ENCODE measurements at places on chromosomes 11 and 22.
A peak's percentile ranks its signal among the peaks of the same experiment; 100 is the strongest.

DNA sequence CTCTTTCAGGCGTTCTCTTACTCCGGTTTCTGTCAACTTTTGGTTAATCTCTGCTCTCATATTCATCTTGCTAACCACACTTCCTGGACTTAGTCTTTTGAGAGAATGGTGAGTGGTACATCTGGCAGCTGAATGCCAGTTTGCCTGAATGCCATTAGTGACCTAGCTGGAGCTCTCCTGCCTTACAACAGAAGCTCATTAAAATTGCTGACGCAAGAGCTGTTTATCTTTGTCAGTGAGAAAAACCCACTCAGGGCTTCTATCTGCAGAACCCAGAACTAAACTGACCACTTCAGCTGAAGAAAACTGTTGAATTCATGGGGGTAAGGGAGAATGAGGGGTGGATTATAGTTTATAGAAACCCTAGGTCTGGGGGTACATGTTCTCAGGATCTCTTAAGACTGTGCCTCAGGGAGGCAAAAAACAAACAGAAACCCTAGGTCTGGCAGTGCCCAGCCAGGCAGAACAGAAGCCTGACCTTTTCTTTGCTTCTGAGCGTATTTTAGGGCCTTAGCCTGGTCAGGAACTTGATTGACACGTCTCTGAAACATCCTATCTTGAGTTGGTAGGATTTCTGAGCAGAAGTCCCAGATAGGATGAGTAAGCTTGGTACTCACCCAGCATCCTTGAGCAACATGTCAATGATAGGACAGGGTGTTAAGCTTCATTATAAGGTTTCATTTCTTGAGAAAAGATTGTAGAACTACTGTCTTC is 52.8 kb upstream of the YWHAH start:
- no peak for DNase-seq

DNA sequence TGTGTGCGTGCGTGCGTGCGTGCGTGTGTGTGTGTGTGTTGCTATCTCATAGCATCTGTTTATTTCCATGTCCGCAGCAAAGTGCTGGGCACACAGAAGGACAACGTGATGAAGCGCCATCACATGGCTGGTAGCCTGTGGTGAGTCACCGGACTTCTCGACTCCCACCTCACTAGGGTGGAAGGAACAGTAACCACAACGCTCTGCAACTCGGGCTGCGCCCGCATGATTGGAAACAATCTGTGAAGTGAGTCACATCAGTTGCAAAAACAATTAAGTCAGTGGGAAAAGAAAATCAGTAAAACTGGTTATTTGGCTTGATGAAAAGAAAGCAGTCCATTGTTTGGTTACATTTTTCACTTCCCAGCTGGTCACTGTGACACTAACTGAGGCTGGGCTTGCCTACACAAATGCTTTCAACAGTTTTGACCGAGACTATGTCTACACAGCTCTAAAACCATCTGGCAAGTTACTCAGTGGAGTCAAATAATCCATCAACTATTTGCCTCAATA is 437.3 kb upstream of the CADM1 start:
- no peak for DNase-seq

GRCh38 chr11:69307871-69308431 is 14.0 kb downstream of the MYEOV start:
- DNase-seq, result no peak

- no peak for DNase-seq
Measured at GRCh38 chr11:92844197-92844596, 125.3 kb upstream of the MTNR1B start.

GRCh38 chr22:31393893-31394292 is 5.5 kb upstream of the DRG1 start:
- no peak for DNase-seq

GRCh38 chr22:21929253-21929652 is 23.4 kb downstream of the PPM1F start:
- no peak for DNase-seq

GRCh38 chr22:20438427-20438677 is 727 bp upstream of the SCARF2 start:
- no peak for DNase-seq

- DNase-seq, result no peak
Measured at GRCh38 chr11:41435531-41435930, 23.9 kb downstream of the LRRC4C start.

- no peak for DNase-seq
Measured at GRCh38 chr11:70210530-70210929, 7.4 kb downstream of the FADD start.

- DNase-seq, result no peak
Measured at GRCh38 chr22:29979777-29980321, 96.9 kb downstream of the MTMR3 start.

GRCh38 chr11:65375012-65375411 is 7.4 kb downstream of the SLC25A45 start:
- DNase-seq, result no peak

DNA sequence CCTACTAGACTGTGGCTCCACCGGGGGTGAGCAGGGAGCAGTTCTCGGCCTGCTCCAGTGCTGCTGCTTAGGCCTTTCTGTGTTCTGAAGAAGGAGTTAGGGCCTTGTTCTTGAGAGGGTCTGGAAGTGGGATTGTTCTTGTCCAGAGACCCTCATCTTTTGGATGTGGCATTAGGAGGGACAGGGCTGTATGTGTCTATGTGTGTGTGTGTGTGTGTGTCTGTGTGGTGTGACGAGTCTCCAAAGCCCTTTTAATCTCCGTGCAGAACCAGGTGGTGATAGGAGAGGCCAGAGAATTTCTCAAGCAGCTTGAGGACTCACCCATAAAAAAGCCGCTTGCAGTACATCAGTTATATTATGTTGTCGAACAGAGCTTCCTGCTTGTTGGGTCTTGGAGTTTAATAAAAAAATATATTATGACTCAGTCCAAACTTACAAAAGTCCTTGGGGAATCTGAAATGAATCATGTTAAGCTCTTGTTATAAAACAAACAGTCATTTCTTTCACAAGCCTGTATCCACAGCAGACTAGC is 196.5 kb downstream of the TENM4 start:
- DNase-seq, result no peak

DNA sequence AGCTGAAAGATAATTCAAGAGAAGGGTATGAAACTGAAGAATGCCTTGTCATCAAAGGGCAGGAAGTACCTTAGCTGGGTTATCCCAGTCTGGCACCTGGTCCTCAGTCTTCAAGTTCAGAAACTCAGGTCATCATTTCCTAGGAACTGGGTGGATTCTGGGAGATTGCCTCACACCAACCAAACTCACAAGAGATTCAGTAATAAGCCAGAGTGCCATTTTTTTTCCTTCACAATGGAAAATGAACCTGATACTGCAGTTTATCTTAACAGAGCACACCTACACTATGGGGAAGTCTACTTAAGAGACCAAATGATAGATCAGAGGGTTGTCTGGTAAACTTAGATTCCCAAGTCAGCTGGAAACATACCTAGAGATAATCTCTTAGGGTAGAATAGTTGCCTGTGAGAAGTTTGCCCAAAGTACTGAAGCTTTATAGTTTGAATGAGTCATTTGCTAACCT is 3.8 kb upstream of the BUD13 start:
- DNase-seq, result no peak

GRCh38 chr11:102268985-102269470 is 48.3 kb upstream of the BIRC3 start:
- no peak for DNase-seq

GRCh38 chr22:31239771-31240370 is 27.8 kb downstream of the LIMK2 start:
- no peak for DNase-seq

DNA sequence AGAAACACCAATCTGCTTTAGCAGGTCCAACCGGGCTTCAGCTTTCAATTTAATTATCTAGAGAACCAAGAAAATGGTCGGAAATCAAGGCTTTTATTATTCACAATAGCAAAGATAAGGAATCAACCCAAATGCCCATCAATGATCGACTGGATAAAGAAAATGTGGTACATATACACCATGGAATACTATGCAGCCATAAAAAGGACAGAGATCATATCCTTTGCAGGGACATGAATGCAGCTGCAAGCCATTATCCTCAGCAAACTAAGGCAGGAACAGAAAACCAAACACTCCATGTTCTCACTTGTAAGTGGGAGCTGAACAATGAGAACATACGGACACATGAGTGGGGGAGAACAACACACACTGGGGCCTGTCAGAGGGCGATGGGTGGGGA is 53.8 kb downstream of the ATG16L2 start:
- no peak for DNase-seq

DNA sequence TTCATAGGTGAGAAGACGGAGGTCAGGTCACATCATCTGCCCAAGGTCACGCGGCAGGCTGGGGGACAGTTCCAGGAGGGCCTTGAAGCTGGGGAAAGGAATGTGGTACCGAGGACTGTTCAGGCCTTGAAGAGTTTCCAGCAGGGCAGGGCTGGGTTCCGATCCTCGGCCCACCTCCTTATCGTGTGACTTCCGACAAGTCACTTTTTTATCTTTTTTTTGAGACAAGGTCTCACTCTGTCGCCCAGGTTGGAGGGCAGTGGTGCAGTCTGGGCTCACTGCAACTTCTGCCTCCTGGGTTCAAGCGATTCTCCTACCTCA is 623 bp downstream of the NDUFS8 start:
- no peak for DNase-seq

DNA sequence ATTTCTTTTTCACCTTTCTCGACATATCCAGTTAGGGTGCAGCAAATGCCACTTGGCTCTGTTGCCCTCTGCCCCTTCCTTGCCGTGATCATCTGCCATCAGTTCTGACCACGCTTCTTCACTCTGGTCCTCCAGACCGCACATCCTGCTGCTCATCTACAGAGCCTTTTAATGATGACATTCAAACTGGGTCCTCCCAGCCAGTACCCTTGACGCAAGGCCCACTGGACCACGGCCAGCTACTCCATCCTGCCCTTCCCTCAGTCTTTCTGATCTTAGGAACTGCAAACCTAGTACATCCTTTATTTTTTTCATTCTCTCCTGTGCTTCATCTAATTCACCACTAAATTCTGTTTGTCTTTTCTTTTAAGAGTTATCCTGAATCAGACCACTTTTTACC is 551.8 kb downstream of the NTM start:
- no peak for DNase-seq

- DNase-seq, result no peak
Measured at GRCh38 chr11:32032478-32032877, 58.4 kb upstream of the RCN1 start.

DNA sequence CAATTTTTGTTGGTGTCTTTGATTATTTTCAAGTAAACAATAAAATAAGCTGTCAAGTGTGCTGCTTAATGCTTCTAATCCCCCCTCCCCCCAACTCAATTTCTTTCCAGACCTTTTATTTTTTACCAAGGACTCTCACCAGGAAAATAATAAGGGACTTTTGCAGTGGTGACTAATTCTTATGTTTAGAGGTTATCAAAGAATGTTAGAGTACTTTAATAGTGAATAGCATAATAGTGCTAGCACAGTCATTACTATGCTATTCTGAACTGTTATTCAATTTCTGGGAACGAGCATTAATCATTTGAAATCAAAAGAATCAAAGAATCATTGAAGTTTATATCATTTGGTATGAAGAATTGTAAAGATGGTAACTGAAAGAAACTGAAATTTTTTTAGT is 251.4 kb downstream of the DDX10 start:
- DNase-seq, result peak; percentile 46

DNA sequence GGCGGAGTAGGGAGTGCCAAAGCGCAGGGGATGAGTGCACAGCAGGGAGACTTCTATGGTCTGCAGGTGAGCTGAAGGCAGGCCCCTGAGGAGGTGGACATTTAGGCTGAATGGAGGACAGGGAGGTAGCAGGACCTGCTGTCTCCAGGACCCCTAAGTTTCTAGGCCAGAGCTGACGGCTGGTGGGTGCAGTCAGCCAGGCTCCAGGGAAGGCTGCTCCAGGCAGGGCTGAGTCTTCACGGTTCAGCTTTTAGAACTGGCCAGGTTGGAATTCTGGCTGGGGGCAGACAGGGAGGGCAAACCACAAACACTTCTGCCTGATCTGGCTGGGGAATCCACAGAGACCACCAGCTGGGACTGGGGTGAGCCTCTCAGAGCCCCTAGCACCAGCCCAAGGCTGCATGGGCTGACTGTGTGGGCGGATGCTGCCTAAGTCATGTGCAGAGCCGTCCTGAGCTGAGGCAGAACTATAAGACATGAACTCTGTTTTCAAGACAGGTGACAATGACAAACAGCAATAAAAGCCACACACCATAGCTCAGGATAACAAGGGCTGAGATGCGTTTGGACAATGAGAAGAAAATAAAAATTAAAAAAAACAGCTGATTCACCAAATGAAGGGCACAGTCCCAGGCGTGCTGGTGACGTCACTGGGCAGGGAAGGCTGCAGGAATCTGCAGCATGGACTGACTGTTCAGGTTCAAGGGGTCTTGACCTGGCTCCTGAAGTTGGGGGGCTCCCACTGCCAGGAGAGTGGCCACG is 10.4 kb upstream of the MALAT1 start:
- DNase-seq, result peak; percentile 46

GRCh38 chr11:17388609-17389210 is at the start of gene KCNJ11:
TSS of gene KCNJ11 (minus strand) at chr11:17388659. CDS start at chr11:17388091, 568 bp downstream.
- DNase-seq, result no peak

DNA sequence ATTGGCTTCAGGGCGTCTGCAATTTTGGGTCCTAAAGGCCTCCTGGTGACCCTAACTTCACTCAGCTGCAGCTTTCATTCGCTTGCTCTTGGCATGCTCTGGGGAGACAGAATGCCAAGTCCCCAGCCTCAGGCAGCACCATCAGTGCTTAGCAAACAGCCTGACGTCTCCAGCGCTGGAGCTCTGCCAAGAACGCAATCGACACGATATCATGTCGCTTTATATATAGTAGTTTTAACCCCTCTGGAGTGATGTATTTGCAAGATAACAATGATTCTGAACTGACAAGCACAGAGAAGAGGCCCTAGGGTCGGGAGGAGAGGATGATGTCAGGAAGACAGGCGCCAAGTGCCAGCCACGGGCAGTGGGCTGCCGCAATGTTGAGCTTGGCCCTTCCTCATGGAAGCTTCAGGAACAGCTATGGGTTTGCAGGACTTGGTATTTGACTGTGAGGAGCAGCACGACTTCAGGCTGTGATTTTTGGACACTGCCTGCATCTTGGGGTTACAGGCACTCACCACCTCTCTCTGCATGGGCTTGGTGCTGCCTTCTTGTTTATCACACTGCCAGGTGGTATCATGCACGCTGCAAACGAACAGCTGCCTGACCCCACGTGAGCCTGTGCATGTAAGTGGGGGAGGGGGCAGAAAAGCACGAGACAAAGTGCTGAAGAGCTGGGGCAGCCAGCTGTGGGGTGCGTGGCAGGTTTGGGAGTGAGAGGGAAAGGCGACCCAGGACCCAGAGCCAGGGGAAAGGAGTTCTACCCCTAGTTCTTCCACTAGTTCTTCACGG is 26.1 kb downstream of the B3GAT1 start:
- no peak for DNase-seq

Data from endothelial cell of umbilical vein (primary cell).